Caco-2 (cell line): ENCODE measurements at places on chromosomes 3 and 15. TPM values are rescaled to one million over a fixed set of nuclear protein-coding genes. Genes with fewer than 3 reads are reported as not detected.

Gene RASGRF1
- total RNA-seq: 0.23 and 0.57 TPM in 2 replicates

Gene HRH1
- 1.3 and 1.6 TPM in 2 replicates for total RNA-seq

Gene OIP5
- total RNA-seq: 23.4 and 26.4 TPM in 2 replicates

Gene MAP3K13
- 20.1 and 26.2 TPM in 2 replicates for total RNA-seq

Gene CAMKV
- 13.1 and 15.6 TPM in 2 replicates for total RNA-seq

Gene GOLGA6L24
- not detected in 2 replicates for total RNA-seq

Gene CDHR4
- not detected in 2 replicates for total RNA-seq

Gene ZNF385D
- not detected in 2 replicates for total RNA-seq

Gene CA12
- total RNA-seq: 1.0 and 1.3 TPM in 2 replicates

Gene MOBP
- 0.27 and 0.60 TPM in 2 replicates for total RNA-seq

Gene GNAT1
- total RNA-seq: 0.50 TPM in 1 of 2 replicates, not detected in the other

Gene JMJD7
- total RNA-seq: 10.9 and 12.2 TPM in 2 replicates

Gene POLQ
- total RNA-seq: 15.4 and 17.2 TPM in 2 replicates

Gene FRMD4B
- 43.2 and 47.5 TPM in 2 replicates for total RNA-seq

Gene TLR9
- total RNA-seq: not detected in 2 replicates

Gene CCR2
- not detected in 2 replicates for total RNA-seq
